ENCODE measurements at places on chromosomes 12 and 14.

GRCh38 chr14:69643430-69644200 is 32.2 kb downstream of the SUSD6 start:
- peak; percentile 76 for ATAC-seq

DNA sequence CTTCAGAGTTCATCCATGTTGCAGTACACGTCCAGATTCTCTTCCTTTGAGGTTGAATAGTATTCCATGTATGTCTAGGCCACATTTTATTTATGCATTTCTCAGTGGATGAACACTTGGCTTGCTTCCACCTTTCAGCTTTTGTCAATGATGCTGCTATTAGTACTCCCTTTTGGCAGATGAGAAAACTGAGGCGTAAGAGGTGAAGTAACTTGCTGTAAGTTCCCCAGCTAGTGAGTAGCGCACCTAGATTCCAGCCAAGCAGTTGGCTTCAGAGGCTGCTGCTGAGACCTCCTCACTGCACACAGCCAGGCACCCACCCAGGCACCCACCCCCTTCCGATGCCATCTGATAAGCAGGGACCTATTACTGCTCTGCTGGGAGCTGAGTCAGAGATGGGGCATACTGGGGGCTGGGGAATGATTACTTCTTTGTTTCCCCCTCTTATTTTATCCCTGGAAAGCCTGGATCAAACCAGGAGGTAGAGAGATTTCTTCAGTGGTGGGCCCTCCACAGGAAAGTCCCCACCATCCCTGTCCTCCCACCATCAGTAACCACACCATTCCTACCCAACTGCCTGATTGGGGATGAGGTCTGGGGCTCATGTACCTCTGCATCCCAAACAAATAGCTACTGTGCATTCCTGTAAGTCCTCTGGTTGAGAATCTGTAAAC is 234.6 kb downstream of the PCNX1 start:
- ATAC-seq, result no peak

DNA sequence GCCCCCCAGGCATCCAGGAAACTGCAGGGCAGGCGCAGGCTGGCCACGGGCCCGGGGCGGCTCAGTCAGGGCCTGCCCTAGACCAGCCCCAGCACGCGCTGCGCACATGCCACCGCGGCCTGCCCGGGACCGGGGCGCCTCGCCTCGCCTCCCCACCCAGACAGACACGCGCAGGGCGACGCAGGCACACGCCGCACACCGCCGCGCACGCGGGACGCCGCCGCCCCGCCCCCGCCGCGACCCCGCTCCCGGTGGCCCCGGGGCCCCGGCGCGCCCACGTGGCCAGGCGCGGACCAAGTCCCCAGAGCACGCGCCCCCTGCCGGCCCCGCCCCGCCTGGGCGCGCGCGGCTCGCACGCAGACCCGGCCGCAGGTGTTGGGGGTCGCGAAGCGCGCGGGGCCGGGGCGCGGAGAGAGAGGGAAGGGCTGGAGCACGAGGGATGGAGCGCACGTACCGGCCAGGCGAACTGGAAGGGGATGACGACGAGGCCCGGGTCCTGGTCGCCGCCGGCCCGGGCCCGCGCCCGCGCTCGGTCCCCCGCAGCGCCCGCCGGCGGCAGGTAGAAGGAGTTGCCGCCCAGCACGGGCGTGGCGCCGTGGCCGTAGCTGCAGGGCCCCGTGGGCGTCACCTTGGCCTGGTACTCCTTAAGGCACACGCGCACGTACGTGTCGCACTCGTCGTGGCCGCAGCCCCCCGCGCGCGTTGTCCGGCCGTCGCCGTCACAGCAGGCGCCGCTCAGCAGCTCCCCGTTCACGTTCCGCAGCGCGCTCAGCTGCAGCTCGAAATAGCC is 1.1 kb downstream of the JAG2 start:
- no peak for ATAC-seq

DNA sequence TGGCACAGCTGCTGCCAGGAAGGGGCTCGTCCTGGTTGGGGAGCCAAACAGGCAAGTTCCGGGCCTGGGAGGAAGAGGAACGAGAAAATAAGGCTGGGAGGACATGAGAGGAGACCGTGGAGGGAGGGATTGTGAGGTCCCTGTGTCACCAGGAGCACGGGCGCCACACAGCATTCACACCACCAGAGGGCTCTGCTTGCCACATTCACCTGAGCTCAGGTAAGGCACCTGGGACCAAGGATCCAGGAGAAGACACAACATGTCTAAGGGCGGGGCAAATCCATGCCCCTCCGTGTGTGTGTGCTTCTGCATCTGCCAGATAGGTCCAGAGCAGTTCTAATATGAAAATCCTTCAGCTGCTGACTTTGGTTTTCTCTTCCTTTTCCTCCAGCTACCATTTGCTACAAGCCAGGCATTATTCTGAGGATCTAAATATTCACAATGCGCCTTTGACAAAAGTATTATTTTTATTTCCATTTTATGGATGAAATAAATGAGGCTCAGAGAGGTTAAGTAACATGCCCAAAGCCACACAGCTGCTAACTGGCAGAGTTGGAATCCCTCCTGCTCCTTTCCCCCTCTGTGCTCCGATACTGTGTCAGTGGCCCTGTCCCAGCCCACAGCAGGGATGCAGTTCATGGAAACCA is 14.6 kb downstream of the RAPGEF3 start:
- no peak for ATAC-seq

DNA sequence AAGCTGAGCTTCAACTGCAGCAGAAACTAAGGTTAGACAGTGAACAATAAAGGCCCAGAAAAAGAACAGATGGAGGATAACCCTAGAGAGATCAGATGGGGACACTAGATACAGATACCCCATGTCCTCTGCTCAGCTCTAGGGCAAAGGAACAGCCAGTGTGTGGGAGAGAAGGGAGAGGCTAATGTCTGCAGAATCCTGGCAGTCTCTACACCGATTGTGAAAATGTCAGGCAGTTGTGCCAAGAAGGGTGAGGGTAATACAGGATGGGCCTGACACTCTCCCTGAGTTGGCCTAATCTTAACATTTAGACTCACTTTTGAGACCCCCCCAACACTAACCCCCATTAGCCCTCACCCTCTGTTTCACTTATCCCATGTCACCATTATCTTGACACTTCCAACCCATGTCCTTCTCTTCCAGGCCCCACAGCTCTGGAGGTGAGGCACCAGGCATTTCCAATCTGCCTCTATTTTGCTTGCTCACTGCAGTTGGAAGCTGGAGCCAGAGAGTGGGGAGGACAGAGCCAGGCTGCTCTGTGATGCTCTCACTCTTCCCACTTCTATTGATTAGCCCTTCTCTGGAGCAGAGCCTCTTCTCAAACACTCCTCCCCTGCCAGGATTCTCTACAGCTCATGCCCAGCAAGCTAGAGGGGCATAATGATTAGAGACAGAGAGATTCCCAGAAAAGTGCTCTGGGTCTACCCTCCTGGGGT is 3.0 kb upstream of the BLOC1S1 start:
- ATAC-seq, result no peak

- ATAC-seq, result no peak
Measured at GRCh38 chr14:27184427-27184826, 586.6 kb upstream of the NOVA1 start.

Data from SK-N-SH treated with all-trans-retinoic acid at 6 μM for 48 hours (cell line).